ENCODE measurements at places on chromosomes 6 and 20.

DNA sequence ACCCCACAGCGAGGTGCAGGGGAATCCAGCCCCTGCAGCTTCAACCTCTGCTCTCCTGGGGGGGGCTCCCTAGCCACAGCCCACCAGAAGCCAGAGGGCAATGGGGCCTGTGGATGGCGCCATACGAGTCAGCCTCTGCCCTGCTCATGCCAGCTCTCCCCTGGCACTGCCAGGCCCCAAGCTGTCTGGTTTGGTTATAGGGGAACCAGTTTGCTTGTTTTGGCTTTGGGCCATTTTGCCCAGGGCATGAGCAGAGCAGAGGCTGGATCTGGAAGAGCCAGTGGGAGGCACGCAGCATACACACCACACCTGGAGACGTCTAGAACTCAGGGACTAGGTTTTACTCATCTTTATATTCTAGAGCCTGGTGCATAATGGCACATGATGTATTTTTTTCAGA lies 66.7 kb upstream of the SLC22A16 start:
- no peak for DNase-seq

- DNase-seq, result peak; percentile 36
These were observed 4.6 kb downstream of the XKR7 start for GRCh38 chr20:31972471-31973021.

- DNase-seq, result no peak
These were observed 5.3 kb downstream of the NAA20 start for GRCh38 chr20:20022498-20022897.

DNA sequence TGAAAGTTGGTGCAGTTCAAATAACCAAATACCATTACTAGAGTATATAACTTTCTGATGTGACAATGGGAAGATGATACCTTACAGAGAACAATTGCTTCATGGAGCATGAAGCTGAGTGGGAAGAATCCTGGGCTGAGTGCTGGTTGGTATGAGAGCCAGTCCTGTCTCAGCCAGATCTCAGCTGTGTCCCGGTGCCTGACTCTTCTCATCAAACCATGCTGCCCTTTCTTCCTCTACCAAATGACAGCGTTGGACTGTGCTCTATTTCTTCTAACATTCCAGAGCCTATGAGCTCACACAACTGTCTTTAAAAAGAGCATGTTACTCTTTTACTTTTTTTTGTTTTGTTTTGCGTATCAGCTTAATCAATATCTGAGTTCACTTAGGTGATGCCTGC lies 27.5 kb upstream of the PBOV1 start:
- no peak for DNase-seq

- peak; percentile 55 for DNase-seq
These were observed 1.0 kb upstream of the SPATA2 start for GRCh38 chr20:49916146-49917002.

DNA sequence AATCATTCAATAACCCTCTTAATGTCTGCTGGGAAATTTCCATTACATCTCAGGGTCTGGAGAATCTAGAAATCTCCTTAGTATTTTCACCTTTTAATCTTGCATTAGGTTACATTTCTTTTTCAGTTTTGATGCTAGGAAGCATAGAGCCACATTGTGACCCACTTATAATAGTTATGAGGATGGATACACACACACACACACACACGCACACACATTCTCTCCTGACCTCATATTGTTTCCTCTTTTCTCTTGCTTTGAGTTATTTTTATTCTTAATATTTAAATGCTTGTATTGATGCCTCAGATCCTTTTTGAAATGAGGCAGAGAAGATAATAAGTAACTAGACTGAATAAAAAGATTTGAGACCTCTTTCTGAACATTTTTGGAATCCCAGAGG lies 128.4 kb downstream of the KLHL32 start:
- DNase-seq, result no peak

GRCh38 chr20:34047917-34048316 lies 54.2 kb downstream of the RALY start:
- DNase-seq, result no peak

DNA sequence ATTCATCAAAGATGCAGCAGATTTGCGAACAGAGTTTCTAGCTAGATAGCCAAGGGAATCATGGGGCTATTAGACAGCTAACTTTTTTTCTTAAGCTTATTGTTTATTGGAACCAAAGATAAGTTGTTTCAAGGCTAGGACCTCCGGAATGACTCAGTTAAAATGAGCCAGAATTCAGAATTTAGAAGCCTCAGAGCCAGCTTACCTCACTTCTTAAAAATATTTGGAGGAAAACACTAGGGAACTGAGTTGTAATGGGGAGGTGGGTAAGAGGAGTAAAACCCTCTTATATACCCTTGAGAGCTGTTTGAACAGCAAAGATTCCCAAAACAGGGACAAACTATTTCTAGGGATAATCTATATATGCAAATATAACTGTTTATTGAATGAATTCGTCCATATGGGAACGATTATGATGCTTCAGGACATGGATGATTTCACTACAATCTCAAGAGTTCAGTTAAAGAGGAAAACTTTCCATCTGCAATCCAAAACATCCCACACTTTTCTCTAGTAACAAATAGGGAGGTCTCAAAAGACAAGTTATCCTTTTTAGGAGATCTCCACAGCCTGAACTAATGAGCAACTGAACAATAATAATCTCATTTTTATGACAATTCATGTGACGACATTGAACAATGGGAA lies 12.6 kb upstream of the CARMIL1 start:
- DNase-seq, result no peak

DNA sequence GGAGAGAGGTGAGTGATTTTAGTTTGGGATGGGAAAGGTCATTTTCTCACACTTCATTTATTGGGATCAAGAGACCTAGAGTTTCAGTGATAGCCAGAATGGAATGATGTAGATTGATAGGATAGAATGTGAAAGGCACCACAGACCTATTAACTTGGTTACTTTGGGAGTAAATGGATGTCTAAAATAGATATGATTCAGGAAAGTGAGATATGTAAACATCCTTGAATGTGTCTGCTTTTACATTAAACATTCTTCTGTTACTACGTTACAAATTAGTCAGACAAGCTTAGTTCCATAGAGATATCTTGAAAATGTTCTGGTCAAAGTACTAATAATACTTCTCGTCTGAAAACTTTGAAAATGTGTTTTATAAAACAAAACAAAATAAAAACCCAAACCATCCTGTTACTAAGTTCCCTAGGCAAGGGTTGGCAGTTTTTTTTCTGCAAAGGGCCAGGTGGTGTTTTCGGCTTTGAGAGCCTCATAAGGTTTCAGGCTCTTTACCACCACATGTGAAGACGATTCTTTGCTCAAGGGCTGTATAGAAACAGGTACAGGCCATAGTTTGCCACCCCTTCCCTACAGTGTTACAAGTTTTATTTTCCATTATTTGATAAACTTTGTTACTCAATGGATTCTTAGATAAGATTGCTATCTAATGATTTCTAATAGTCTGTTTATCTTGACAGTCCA lies 3.4 kb downstream of the CYB5R4 start:
- peak; percentile 69 for DNase-seq

- DNase-seq, result peak; percentile 79
These were observed at the start of gene GABBR1 for GRCh38 chr6:29632789-29633533. Gene GABBR1 (minus strand): TSS chr6:29633183. CDS start chr6:29632385, 798 bp downstream.

GRCh38 chr20:1940581-1940980 lies 45.4 kb downstream of the SIRPA start:
- no peak for DNase-seq

- no peak for DNase-seq
These were observed 32.5 kb downstream of the TBX18 start for GRCh38 chr6:84731901-84732300.

GRCh38 chr20:14724468-14724867 lies 387.1 kb upstream of the FLRT3 start:
- no peak for DNase-seq

GRCh38 chr6:140446241-140446640 lies 1071.8 kb upstream of the CITED2 start:
- no peak for DNase-seq

DNA sequence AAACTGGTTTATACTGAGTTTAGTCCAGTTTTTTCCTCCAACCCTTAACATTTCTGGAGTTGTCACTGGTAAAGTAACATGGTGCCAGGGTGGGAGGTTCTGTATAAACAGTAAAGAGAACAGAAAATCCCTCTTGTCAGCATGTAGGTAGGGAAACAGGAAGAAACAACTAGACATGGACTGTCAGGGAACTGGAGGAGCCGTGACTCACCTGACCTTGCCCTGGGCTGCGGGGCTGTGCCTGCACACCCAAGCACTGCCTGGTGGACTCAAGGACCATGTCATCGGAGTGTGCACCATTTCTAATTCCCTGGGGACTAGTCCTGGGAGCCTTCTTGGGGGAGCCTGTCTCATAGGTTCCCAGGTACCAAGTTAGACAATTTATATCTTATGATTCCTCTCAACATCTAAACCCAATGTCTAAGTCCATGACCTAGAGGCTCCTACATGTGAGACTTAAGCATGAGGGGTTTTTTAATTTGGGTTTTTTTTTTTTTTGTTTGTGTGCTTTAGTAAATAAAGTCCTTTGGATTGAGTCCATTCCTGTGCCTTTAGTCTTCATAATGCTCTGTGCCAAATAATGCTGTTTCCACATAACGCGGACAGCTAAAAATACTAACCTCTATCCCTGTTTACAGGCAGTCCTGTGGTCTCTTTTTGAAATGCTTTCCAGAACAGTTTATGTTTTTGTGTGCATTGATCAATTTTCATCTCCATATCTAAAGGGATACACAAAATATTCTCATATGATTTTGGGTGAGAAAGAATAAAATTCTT lies 136.9 kb upstream of the SUPT3H start:
- peak; percentile 25 for DNase-seq

GRCh38 chr6:158408552-158409130 lies 96.4 kb downstream of the TULP4 start:
- peak; percentile 76 for DNase-seq

GRCh38 chr20:4740774-4741431 lies 19.2 kb downstream of the PRND start:
- peak; percentile 38 for DNase-seq

DNA sequence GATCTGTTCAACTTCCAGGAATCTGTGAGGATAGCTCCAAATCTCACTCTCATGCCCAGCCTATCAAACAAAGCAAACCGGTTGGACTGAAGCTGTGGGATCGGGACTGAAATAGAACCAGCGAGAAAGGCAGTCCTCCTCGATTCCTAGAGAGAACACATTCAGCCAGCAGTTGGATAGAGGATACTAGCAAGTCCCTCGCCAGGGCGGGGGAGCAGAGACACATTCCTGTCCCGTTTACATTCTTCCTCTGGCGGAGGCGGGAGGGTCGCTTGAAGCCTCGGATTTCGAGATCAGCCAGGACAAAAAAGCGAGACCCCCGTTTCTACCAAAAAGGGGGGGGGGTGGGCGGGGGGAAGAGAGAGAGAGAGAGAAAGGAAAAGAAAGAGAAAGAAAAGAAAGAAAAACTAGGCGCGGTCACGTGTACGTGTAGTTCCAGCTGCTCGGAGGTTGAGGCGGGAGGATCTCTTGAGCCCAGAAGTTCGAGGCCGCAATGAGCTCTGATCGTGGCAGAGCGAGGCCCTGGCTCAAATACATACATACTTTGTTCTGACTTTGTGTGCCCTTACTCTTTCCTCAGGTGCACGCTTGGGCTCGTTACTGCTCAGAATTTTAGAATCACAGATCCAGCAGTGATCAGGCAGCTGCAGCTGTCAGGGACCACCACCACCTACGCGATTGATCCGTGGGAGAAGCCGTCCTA lies 19.5 kb downstream of the ZNF311 start:
- DNase-seq, result peak; percentile 98

DNA sequence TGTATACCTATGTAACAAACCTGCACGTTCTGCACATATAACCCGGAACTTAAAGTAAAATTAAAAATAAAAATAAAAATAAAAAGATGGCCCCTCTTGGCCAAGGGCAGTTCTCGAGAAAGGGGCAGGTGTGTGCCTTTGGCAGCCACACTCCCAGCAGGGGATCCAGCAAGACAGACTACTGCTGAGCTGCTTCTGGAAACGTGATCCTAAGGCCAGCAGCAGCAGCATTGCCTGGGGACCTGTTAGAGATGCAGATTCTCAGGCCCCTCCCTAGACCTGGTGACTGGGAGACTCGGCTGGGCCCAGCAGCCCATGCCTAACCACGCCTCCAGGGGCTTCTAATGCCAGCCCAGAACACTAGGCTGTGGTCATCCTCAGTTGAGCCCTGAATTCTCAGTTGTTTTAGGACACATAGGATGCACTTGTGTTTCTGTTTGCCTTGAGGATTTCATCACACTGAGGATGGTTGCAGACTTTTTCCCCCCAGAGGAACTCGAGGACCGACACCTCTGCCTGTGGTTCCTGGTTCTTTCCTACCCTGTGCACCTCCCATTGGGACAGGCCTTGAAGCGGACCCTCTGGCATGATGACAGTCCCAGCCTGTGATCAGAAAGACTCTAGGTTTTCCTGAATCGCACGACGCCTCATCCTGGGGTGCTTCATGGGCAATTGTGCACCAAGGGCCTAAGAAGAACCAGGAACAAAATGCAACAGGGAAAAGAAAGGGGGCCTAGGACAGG lies 105.9 kb downstream of the TOX2 start:
- DNase-seq, result no peak

- peak; percentile 32 for DNase-seq
These were observed 163.7 kb upstream of the THEMIS start for GRCh38 chr6:128064540-128064895.

DNA sequence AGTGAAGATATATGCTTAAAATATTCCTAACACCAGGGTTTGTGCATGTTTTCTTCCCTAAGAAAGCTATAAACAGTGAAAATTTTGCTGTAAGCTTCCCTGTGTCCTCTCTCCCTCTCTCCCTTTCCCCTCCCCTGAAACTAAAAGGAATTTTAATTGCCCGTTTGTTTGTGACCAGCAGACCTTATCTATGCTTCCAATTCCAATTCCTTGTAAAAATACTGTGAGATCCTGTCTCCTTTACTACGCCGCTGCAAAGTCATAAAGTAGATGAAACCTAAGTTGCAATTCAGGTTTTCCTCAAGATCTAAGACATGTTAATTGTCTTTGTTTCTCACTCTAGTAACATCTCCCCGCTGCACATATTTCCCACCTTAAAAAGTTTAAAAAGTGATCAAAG lies 82.3 kb downstream of the DNAH8 start:
- DNase-seq, result no peak

DNA sequence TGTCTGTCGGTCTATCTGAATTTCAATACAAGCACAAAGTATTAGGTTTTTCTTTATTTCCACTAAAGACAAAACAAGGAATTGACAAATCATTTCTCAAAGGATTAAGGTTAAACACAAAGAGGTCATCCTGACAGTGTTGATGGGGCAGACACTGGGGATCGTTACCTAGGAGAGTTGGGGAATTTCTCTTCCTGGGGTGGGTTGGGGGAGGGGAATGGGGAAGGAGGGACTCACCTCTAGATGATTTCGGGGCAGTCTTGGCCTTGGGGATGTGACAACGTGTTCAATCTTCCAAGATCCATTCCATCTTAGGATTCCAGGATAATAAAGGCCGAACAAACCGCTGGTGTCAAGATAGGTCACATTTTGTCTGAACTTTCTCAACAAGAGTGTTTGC lies 35.4 kb upstream of the FOXA2 start:
- no peak for DNase-seq

DNA sequence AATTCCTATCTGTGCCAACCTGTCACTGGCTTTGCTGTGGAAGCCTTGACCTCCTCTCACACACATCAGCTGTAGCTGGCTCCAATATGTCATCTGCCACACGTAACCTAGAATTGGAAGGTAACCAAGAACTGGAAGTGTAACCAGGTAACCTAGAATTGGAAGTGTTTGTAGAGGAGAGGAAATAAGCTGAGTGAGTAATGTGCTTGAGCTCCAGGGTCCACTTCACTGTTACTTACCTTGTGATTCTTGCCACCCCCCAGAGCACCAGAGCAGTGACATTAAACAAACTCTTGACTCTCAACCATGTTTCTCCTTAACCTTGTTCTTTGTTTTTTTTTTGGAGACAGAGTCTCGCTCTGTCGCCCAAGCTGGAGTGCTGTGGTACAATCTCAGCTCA lies 350.5 kb downstream of the NRN1 start:
- DNase-seq, result no peak

GRCh38 chr6:85126485-85127167 lies 323.3 kb upstream of the NT5E start:
- peak; percentile 2 for DNase-seq

Data from IMR-90 (cell line).